Foreskin melanocyte (primary cell): ENCODE measurements at places on chromosomes 7 and 10.

DNA sequence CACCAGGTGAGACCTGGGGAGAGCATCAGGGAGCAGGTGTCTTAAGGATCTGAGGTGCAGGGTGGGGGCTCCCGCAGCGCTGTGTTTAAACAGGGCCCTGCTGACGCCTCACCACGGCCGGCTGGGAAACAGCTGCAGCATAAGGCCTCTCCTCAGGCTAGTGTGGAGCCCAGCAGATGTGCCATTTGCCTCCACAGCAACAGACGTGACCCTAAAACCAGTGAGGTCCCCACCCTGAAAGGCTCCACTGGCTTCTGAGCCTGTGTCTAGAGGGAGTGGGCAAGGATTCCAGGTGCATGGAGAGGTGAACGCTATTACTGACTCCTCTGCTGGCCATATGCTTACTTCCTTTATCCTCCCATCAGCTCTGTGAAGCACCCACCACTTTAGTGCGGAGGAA, 47.8 kb downstream of the SYPL1 start:
- no peak for DNase-seq

GRCh38 chr7:112049555-112050249, 156.5 kb downstream of the DOCK4 start:
- no peak for DNase-seq

DNA sequence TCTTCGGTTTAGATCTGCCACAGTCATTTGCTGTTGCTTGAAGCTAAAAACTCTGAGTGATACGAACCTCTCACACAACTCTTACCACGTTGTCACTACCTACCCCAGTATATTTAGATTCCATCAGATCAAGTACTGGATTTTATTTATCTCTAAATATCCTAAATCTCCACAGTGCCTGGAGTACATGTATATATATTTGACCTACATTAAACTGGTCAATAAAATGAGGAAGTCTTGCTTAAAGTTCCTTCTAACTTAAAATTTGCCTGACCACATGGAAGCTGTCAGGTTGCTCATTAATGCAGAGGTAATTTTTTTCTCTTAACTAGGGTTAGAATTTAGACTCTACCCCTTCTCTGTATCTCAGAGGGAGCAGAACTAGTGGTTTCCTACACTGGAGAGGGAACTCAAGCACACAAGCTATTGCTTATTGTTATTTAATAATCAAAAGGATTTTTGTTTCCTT, 3.1 kb upstream of the MACC1 start:
- DNase-seq, result no peak

DNA sequence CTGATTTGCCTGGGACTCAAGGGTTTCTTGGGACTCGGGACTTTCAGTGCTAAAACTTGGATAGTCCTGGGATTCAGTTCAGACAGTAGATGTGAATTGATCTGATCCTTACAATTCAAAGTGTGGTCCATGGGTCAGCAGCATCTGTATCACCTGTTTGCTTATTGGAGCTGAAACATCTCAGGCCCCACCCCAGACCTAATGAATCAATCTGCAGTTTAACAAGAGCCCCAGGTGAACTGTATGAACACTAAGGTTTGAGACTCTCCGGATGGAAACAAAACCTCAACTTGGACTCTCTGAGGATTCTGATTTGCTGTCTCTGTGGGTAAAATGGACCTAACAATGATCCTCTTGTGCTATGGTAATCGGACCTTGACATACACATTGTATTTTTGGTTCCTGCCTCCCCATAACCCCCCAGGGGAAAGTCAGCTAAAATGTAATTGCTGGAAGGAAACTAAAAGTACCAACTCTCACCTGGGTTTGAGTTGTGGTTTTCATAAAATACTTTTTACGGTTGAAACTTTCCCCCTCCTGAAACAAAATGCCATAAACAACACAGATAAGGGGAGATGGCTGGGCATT, 11.7 kb downstream of the CYP26A1 start:
- no peak for DNase-seq

DNA sequence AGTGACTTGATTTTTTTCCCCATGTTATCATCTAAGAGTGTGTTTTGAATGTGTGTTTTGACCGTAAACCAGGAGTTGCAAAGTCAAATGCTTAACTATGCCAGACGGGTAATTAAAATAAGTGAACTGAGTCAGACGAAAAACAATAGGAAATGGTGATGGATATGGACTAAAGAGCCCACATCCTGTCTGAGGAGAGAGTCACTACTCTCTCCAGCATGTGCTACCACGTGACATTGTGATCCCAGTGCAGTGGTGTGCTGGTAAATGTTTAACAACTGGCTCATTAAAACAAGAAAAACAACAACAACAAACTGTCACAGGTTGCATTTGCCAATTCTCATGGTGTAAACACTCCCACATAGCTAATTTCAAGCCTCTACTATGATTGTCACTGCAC, 164.3 kb downstream of the SUGCT start:
- peak; percentile 68 for DNase-seq

GRCh38 chr7:11648101-11648500, 183.9 kb downstream of the THSD7A start:
- DNase-seq, result no peak

GRCh38 chr10:76284351-76284750, 852.9 kb downstream of the LRMDA start:
- no peak for DNase-seq

- DNase-seq, result no peak
Observed at GRCh38 chr7:25179325-25179724, 49.0 kb downstream of the NPVF start.

- DNase-seq, result no peak
Observed at GRCh38 chr10:122265896-122266295, 5.2 kb upstream of the BTBD16 start.

DNA sequence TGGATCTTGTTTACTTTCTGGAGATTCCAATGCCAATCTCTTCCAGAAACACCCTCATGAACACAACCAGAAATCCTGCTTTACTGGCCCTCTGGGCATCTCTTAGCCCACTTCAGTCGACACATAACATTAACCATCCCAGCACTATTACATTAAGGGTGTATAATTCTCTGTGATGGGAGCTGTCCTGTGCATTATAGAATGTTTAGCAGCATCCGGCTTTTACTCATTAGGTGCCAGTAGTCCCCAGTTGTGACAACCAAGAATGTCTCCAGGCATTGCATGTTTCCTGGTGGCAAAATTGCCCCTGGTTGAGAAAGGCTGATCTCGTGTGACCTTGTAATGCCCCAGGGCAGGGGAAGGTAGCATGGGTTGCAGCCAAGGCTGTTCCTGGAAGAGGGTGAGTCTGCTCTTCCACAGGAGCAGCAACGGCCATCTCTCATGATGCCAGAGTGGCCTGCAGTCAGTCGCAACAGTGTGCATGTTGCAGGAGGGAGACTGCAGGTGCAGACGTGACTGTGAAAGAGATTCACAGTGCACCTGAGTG, 2.6 kb upstream of the DDC start:
- DNase-seq, result no peak
